ENCODE measurements at places on chromosomes 11 and 22. TPM values are rescaled to one million over a fixed set of nuclear protein-coding genes. Genes with fewer than 3 reads are reported as not detected.

The LRRC74B gene
- total RNA-seq = not detected

DNA sequence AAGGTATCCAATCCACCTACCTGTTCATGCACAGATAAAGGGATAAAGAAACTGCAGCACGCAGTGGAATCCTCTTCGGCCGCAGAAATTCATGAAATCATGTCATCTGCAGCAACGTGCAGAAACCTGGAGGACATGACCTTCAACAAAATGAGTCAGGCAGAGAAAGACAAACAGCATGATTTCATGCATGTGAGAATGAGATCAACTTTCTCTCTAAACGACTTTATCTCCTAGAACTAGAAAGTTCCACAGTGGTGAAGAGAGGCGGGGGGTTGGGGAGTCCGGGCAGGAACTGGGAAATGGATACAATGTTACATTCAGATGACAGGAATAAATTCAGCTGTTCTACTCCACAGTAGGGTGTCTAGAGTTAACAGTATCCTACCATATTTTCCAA lies 9.9 kb downstream of the RGL4 start:
- peak; percentile 34 for DNase-seq

DNA sequence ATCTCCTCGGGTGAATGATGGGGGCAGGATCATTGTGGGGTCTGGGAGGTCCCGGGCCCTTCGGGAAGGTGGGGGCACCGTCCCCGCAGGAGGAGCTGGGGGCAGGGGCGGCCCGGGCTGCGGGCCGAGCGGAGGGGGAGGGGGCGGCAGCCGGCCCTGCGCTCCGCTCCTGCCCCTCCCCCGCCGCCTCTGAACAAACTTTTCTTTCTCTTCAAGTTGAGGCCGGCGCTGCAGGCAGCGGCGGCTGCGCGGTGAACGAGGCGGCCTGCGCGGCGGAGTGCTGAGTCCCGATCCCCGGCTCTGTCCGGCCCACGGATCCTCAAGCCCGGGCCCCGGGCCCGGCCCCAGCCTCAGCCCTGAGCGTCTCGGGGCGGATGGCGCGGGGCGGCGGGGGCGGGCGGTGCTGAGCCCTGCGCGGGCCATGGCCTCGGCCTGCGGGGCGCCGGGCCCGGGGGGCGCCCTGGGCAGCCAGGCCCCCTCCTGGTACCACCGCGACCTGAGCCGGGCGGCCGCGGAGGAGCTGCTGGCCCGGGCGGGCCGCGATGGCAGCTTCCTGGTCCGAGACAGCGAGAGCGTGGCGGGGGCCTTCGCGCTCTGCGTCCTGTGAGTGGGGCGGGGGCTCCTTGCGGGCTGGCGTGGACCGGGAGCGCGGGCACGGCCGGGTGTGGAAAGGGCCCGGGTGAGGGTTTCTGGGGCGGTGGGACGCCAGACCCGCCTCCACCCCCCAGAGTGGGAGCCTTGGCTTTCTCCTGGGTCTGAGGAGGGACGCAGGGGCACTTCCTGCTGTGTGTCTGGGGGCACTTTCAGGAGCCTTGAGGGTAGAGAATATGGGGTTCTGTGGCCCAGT lies at the start of gene INPPL1:
TSS of gene INPPL1 (plus strand) at position 204 of the 847 bp plus-strand sequence. CDS start at position 422, 218 bp downstream.
- peak; percentile 54 for DNase-seq

DNA sequence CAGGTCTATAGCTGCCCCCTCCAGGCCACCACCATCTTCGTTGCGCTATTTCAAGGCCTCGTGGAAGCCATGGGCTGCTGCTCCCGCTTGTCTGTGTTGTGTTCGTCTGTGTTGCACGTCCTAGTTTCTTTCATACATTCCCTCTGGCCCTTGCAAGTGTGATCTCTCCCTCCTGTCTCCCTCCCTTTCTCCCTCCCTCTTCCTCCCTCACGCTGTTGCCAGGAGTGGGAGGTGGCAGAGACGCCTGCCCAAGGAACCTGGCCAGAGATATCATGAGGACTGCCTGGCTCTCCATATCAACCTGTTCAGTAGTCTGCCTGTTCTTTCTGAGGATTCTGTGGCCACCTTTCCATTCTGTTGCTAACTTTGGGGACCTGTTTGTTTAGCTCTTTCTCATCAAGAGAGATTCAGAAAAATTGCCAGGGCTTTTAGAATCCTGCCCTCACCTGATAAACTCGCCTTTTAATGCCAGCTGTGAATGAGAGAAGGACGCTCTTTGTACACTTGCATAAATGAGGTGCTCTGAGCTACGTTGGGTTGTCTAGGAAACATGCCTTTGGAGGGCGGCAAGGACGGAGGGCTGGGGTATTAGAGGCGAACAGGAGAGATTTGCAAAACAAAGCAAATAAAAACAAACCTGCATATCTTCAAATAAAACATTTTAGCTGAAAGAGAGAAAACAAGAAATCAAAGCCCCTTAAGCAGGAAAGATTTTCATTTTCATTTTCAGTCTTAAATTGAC lies 185.2 kb downstream of the TBC1D22A start:
- DNase-seq = no peak

GRCh38 chr22:50169774-50170341 lies 673 bp upstream of the PANX2 start:
- peak; percentile 65 for DNase-seq

GRCh38 chr22:26589845-26590736 lies at the start of gene TPST2:
Gene TPST2 (minus strand): TSS chr22:26590132. CDS start chr22:26541630, 48,502 bp downstream.
- peak; percentile 88 for DNase-seq
